Cardiac septum (tissue), 1 donor: ENCODE measurements at places on chromosomes 6 and 20. TPM values are rescaled to one million over a fixed set of nuclear protein-coding genes. Genes with fewer than 3 reads are reported as not detected.

The LY86 gene
- total RNA-seq: 1.9 TPM

DNA sequence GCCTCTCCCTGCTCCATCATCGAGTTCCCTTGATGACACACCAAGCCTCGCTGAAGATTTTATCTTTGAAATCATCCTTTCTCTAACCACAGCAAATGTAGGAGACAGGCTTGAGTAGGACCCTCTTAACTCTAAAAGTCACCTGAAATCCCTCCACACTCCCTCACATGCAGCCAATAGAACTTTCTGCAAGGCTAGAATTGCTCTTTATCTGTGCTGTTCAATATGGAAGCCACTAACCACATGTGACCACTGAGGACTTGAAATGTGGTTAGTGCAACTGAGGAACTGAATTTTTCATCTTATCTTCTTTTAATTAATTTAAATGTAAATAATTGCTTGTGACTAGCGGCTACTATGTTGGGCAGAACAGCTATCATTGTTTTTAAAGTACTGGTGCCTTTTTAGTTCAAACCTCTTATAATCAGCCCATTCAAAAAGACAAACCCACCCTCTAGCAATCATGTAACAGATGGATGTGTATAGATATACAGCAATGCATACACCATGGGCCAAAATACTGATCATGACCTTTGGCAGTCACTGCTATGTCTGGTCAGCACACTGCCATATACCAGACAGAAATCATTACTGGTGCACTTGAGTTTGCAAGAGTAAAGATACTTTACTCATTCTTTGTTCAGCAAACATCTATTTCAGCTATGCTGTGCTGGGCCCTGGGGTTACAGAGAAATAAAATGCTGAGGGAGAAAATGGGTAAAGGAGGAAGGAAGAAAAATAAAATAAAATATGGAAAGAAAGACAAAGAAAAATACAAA, 50.0 kb downstream of the GFOD1 start:
- DNase-seq: no peak

The WASF1 gene
- 0.78 TPM for total RNA-seq

- DNase-seq: no peak
These were observed 68.4 kb upstream of the PBOV1 start for GRCh38 chr6:138286698-138287097.

DNA sequence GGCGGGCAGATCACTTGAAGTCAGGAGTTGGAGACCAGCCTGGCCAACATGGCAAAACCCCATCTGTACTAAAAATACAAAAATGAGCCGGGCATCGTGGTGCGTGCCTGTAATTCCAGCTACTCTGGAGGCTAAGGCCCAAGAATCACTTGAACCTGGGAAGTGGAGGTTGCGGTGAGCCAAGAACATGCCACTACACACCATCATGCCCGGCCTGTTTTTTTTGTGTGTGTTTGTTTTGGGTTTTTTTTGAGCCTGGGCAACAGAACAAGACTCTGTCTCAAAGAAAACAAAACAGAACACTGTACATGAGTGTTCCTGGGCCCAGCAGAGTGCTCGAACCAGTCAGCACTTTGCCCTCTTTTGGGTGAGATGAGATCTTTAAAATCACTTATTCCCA, 159.1 kb downstream of the MTHFD1L start:
- no peak for DNase-seq

The TTK gene
- total RNA-seq: 0.22 TPM

The UNC5CL gene
- total RNA-seq: 1.0 TPM

GRCh38 chr20:2006452-2007361, 12.8 kb upstream of the PDYN start:
- DNase-seq: no peak
